ENCODE measurements at places on chromosomes 16 and 17.

GRCh38 chr16:30009990-30010843 lies 610 bp downstream of the DOC2A start:
- DNase-seq, result no peak

- peak; percentile 83 for DNase-seq
These were observed 7.4 kb downstream of the CMIP start for GRCh38 chr16:81451753-81452680.

DNA sequence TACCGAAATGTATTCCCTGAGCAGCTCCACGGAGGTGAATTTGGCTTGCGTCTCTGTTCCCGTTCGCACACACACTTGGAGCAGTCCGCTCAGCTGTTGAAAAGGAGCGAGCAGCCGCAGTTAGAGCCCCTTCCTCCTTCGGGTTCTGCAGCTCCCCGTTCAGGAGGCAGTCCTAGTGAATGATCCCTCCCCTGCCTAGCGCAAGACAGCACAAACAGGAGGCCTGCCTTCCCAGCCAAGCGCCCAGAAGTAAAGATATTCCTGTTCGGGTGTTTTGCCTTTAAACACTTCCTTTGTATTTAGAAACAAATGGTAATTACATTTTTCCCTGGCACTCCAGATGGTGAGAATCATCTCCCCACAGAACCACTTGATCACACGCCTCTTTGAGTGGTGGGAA lies 64.7 kb downstream of the ABCC12 start:
- no peak for DNase-seq

DNA sequence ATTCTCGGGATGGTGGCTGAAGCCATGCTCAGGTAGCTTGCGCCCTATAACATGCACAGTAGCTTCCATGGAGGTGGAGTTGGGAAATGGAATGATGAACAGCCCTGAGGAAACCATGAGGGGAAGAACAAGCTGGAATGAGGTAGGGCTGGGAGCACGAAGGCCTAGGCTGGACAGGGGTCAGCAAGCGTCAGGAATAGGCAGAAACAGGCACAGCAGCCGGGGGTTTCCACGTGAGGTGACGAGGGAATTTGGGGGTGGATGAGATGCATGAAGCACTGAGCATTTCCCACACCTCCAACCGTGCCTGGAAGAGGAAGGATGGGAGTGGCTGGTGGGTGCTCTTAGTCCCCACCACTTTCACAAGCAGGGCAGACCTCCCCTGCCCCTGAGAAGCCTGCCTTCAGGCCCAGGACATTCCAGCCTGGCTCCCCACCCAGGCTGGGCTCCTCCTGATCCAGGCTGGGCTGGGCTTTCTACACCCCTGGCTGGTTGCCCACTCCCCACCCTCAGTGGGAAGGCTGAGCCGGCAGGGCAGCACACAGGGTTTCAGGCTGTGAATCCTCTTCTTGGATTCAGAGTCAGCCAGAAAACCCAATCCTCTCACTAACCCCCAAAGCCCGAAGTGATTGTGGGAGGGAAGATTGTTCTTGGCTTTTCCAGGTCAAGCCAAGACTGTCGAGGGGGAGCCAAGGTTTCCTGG lies 21.9 kb downstream of the PLEKHG4 start:
- no peak for DNase-seq

DNA sequence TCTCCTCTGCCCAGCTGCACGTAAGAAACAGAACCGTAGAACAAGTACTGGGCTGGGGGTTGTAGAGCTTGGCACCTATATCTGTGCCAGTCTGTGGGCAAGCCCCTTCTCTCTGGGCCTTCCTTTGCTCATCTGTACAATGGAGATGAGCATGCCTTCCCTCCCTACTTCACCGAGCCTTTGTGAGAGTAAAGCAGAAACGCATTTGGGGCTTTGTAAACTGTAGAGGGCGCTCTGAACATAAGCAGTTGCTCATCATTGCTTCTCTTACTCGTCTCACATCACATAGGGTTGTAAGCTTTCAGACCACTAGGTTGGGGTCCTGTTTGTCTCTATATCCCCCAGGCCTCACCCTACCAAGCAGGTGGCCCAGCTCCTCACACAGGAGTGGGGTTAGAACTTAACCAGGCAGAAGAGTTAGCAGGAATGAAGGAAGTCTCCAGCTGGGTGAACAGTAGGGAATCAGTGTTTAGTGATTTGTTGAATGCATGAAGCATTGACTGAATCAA lies 15.1 kb downstream of the SAMD14 start:
- DNase-seq, result peak; percentile 85

GRCh38 chr16:20734782-20735181 lies 6.8 kb downstream of the THUMPD1 start:
- no peak for DNase-seq

DNA sequence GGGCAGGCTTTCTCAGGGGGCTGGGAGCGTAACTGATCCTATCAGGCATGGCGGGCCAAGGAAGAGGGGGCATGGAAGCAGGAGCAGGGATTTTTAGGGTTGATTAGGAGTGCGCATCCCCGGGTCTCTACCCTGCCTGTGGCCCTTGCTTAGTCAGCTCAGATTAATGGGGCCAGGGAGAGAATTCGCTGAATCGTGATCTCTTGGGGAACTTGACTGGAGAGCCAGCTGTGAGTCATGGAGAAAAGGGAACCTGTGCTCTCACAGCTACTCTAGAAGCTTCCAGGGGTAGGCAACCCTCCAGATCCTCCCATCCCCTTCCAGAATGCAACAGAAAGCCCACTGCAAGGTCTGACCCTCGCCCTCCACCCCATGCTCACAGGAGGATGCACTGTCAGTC lies 3.6 kb downstream of the FOXN1 start:
- DNase-seq, result peak; percentile 78

DNA sequence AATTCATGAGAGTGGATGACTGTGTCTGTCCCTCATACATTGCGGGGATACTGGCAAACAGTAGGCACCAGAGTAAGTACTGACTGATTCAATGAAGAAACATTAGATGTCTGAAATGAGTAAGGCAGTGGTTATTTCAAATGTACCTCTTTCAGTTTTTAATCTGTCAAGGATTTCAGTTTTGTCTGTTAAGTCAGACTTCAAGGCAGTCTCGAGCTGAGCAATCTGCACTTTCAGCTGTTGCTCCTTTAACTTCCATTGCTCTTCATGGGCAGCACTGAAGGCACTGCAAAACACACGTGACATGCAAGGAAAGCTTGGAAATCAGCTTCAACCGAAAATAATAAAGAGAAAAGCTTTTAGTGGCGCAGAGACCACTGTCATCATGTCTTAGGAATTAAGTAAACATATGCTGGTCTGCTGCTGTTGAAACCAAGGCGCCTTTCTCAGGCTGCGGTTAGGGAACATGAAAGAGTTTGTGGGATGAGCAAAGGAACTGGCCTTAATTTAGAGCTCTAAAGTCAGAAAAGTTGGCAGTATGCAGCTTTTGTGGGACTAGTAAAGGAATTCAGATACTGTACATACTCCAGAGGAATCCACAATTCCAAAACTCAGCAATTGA lies 38.8 kb downstream of the RPGRIP1L start:
- no peak for DNase-seq

- no peak for DNase-seq
These were observed 20.6 kb downstream of the ZNF423 start for GRCh38 chr16:49835161-49835777.

DNA sequence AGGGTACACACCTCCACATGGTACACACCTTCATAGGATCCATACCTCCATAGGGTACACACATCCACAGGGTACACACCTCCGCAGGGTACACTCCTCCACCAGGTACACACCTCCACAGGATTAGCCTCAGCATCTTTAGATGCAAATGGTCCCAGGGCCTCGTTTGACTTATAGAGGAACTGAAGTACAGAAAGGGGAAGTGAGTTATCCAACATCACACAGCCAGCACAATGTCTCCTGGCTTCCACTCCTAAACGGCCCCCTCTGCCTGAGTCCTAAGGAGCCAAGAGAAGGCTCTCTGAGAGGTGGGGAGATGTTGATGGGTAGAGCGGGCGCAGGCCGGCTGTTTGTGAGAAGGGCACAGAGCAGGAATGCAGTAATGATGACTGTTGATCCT lies 12.0 kb downstream of the FOXN1 start:
- DNase-seq, result peak; percentile 33

DNA sequence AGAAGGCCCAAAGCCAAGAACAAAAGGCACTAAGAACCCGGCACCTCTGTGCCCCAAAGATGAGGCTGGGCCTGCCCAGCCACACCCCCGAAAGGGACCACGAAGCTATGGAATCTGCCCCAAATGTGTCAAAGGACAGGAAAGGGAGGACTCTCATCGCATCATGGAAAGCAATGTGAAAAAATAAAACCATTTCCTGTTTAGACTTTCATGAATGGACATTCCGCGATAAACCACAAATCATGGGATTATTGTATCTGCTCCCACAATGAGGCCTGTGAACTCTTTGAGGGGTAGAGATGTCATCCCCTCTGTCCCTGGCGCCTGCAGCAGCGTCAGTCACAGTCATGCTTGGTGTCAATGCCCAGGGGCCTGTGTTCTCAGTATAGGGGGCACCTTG lies 135.0 kb downstream of the COPRS start:
- DNase-seq, result peak; percentile 65

GRCh38 chr16:76268824-76269223 lies 8.4 kb upstream of the CNTNAP4 start:
- DNase-seq, result no peak

DNA sequence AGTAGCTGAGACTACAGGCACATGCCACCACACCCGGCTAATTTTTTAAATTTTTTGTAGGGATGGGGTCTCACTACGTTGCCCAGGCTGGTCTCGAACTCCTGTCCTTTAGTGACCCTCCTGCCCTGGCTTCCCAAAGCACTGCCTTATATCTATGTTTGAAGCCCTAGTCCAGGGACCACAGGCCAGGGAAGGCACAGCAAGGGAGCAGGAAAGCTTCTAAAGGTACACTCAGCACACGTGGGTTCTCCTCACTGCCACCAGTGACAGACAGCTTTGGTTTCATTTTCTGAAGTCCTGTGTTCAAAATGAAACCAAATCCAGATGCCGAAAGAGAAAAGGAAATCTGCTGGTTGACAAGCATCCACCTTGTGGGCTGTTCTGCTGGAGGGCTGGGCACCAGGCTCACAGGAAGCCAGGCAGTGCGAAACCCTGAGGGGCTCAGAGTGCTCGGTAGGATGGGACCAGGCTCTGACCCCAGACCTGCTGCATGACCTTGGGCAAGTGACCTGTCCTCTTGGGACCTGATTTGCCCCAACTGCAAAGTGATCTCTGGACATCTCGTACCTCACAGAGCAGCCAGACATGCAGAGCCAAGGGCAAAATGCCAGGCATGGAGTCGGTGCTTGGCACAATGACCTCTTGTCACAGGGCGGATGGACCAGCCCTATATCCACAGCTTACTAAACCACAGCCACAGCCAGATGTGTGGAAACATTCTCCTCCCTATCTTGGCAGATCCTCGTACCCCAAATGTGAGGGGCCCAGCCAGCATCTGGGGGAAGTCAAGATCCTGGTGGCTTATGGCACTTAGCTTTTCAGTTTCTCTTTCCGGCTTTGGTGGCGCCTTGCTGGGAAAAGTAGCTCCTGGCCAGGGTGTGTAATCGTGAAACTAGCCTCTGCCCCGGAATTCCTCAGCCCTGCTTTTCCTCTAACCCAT lies 2.8 kb upstream of the SOCS1 start:
- DNase-seq, result peak; percentile 41

DNA sequence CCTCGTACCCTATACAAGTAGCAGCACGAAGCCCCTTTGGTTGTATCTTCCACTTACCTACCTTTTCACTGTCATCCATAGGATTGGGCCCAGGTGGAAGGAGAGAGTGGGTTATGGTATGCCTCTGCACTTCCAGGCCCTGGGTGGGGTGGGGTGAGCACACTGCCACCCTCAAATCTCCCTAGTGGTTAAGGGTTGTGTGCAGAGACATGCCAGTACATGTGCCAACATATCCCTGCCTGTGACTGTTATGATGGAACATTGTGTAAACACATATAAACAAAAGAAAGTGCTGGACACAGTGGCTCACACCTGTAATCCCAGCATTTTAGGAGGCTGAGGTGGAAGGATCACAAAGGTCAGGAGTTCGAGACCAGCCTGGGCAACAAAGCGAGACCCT lies 11.1 kb downstream of the HROB start:
- DNase-seq, result no peak

GRCh38 chr17:79771276-79771675 lies 6.7 kb upstream of the CBX2 start:
- DNase-seq, result no peak

GRCh38 chr17:9470171-9470570 lies 105.4 kb downstream of the STX8 start:
- DNase-seq, result no peak

GRCh38 chr17:81868674-81869220 lies 2.4 kb downstream of the ARHGDIA start:
- DNase-seq, result no peak

- no peak for DNase-seq
These were observed 1.6 kb downstream of the ALG1 start for GRCh38 chr16:5073279-5073629.

- DNase-seq, result no peak
These were observed 25.9 kb upstream of the SMURF2 start for GRCh38 chr17:64687961-64688360.

DNA sequence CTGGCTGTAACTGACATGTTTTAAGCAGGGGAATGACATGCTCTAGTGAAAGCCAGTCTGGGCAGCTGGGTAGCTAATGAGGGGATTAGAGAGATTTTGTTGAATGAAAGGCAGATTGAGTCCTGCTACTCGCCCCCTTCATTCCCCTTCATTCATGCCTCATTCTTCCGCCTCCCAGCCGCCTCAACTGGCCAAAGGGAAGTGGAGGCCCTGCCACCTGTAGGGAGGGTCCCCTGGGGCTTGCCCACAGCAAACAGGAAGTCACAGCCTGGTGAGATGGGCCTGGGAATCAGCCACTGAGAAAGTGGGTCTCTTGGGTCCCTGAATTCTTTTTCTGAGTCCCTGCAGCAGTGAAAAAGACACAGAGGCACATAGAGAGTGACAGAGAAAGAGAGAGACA lies 1.1 kb upstream of the CD19 start:
- DNase-seq, result no peak

GRCh38 chr16:7077636-7078035 lies 255.0 kb upstream of the RBFOX1 start:
- no peak for DNase-seq

DNA sequence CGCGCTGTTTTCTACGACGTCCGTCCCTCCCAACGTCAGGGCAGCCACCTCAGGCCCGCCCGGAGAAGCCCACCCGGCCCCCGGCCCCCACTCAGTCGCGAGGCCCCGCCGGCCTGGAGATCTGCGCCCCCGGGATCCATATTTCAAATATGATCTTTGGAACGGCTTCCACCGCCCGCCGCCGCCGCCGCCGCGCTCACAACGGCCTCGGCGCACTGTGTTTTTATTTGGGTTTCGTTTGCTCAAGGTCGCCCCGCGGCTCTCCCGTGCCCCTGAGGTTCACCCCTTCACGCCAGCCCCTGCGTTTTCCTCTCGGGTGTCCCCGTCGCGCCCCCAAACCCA lies 4.2 kb upstream of the CBX4 start:
- no peak for DNase-seq

DNA sequence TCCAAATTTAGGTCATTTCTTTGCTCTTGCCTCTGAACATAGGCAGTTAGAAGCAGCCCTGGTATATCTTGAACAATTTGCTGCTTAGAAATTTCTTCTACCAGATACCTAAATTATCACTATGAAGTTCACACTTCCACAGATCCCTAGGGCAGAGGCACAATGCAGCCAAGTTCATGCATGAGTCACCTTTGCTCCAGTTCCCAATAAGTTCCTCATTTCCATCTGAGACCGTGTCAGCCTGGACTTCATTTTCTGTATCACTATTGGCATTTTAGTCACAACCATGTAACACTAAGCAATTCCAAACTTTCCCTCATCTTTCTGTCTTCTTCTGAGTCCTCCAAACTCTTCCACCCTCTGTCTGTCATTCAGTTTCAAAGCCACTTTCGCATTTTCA lies 45.0 kb downstream of the KCNJ16 start:
- peak; percentile 71 for DNase-seq
